ENCODE measurements at places on chromosomes 16 and 17. TPM values are rescaled to one million over a fixed set of nuclear protein-coding genes. Genes with fewer than 3 reads are reported as not detected.

The GNGT2 gene
- not detected for total RNA-seq

The MARCHF10 gene
- total RNA-seq, result not detected

The DPEP2 gene
- total RNA-seq, result 1.5 TPM

The ENGASE gene
- total RNA-seq, result 74.7 TPM

The CCL17 gene
- total RNA-seq, result not detected

The RNF227 gene
- total RNA-seq, result 2.7 TPM

The AKAP10 gene
- total RNA-seq, result 25.7 TPM

The DLX4 gene
- not detected for total RNA-seq

The PRKCB gene
- 10.0 TPM for total RNA-seq

DNA sequence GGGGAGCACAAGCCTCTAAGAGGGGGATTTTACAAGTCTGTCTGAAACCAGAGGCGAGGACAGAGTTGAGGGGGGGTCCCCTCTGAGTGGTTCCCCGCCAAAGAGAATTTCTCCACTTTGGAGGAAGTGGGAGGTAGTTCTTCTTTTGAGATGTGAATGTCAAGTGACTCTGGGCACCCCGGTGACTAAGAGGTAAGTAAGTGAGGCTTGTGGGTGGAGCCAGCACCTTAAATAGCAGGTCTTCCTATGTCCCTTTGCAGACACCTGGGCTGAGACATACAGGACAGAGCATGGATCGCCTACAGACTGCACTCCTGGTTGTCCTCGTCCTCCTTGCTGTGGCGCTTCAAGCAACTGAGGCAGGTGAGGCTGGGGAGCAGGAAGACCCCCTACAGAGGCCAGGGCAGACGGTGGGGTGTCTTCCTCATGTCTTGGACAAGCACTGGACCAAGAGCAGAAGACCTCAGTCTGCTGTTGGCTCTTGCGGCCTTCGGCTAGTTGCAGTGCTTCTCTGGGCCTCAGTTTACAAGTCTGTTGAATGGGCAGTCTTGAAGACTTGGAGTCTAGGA lies at the start of gene CCL22:
CCL22 (plus strand) TSS at position 257 of the 569 bp plus-strand sequence; CDS start at position 291, 34 bp downstream.
- no peaks in the 10 kb centered on the region for H3K4me1 ChIP-seq
- no peak within 1 kb of the TSS for H3K27ac ChIP-seq
- H3K36me3 ChIP-seq, result no peaks in the 10 kb centered on the region
- H3K4me3 ChIP-seq, result no peak within 1 kb of the TSS

DNA sequence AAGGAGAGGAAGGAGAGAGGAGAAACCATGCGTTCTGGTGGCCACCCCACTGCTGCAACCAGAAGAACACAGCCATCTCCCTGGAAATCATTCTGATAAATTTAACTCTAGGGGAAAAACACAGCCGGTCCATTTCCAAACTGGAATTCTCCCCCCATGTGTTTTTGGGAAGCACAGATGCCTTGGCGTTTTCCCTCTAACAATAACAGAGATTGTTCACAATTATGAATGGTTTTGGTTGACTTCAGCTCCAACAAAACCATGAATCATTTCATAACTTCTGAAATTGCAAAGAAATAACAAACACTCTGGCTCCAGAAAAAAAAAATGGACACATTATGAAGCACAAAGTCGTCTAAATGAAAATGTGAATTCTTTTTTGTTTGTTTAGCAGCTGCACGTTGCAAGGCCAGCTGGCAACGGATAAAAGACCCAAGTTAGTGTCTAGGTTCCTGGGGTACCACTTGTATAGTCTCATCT lies 46.2 kb downstream of the GNAO1 start:
- no peaks in the 10 kb centered on the region for H3K27me3 ChIP-seq
- DNase-seq, result no peak
- H3K36me3 ChIP-seq, result no peaks in the 10 kb centered on the region
- no peaks in the 10 kb centered on the region for H3K4me1 ChIP-seq
- no peak overlapping the region for H3K27ac ChIP-seq

- H3K27ac ChIP-seq, result no peak overlapping the region
- no peaks in the 10 kb centered on the region for H3K36me3 ChIP-seq
- H3K4me3 ChIP-seq, result no peak overlapping the region
- no peaks in the 10 kb centered on the region for H3K27me3 ChIP-seq
- no peaks in the 10 kb centered on the region for H3K4me1 ChIP-seq
- DNase-seq, result no peak
Observed at GRCh38 chr17:52895272-52895671, 736.8 kb upstream of the CA10 start.

- no peak overlapping the region for H3K4me3 ChIP-seq
- no peaks in the 10 kb centered on the region for H3K36me3 ChIP-seq
- peaks cover 5% of the 10 kb centered on the region for H3K27me3 ChIP-seq
- no peaks in the 10 kb centered on the region for H3K4me1 ChIP-seq
Observed at GRCh38 chr16:49453021-49453420, 79.4 kb downstream of the C16orf78 start.

- DNase-seq, result no peak
- no peaks in the 10 kb centered on the region for H3K4me1 ChIP-seq
- H3K36me3 ChIP-seq, result no peaks in the 10 kb centered on the region
- peaks cover 32% of the 10 kb centered on the region for H3K27me3 ChIP-seq
Observed at GRCh38 chr16:839643-840408, 39.3 kb upstream of the GNG13 start.

- peaks cover 15% of the 10 kb centered on the region for H3K36me3 ChIP-seq
- H3K4me3 ChIP-seq, result no peak overlapping the region
- H3K27ac ChIP-seq, result no peak overlapping the region
- no peaks in the 10 kb centered on the region for H3K27me3 ChIP-seq
- no peaks in the 10 kb centered on the region for H3K4me1 ChIP-seq
Observed at GRCh38 chr17:28194382-28194781, 124.6 kb upstream of the TMEM97 start.

DNA sequence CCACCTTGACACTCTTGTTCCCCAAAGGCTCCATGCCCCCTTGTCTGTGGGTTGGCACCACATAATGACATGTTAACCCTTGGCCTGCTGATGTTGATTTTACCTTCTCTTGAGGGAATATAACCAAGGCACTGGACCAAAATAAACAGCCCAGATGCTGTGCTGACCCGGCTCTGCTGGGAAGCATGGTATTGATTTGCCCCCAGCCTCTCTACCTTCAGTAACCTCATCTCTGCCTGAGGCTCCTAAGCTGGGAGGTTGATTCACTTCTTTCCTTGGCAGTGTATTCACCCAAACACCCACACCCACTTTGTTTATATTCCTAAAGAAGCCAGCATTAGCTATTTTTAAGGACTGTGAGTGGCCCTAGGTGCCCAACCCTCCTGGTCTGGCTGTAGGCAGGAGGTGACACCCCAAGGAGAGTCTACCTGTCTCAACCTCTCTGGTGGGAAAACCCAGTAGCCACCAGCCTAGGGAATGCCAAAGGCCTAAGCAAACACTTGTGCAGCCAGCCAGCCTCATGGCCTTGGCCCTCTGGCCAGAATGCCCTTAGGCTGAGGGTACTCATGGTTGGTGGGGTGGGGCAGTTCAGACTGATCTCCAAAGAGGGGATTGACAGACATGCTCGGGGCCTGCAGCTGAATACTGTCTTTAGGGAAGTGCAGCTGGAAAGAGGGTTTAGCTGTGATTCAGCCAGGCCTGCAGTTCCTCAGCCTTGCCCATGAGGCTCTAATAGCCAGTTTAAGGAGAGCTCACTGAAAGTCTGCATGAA lies 42.7 kb downstream of the GNAO1 start:
- DNase-seq, result no peak
- H3K4me1 ChIP-seq, result no peaks in the 10 kb centered on the region
- H3K4me3 ChIP-seq, result no peak overlapping the region

DNA sequence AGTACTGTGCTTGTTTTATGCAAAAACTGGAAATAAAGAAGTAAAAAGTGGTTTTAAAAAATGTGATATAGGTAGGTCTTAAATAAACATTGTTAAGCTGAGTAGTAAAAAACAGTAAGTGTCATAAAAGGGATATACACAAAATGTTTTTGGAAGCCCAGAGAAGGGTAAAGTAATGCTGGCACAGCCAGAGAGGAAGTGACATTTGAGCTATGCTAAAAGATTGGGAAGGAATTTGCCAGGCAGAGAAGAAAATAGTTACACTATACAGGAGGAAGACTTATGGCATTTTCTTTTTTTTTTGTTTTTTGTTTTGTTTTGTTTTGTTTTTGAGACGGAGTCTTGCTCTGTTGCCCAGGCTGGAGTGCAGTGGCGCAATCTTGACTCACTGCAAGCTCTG lies 40.8 kb upstream of the TAOK1 start:
- DNase-seq, result no peak
- H3K27ac ChIP-seq, result no peak overlapping the region
- H3K27me3 ChIP-seq, result no peaks in the 10 kb centered on the region
- no peak overlapping the region for H3K4me3 ChIP-seq

GRCh38 chr17:41814195-41814594 lies 1.4 kb downstream of the FKBP10 start:
- H3K4me1 ChIP-seq, result peaks cover 32% of the 10 kb centered on the region
- DNase-seq, result no peak
- H3K4me3 ChIP-seq, result no peak overlapping the region
- no peaks in the 10 kb centered on the region for H3K27me3 ChIP-seq

GRCh38 chr17:27348196-27348595 lies 54.3 kb downstream of the WSB1 start:
- H3K36me3 ChIP-seq, result no peaks in the 10 kb centered on the region
- H3K4me3 ChIP-seq, result no peak overlapping the region
- DNase-seq, result no peak
- no peak overlapping the region for H3K27ac ChIP-seq

GRCh38 chr17:9837551-9838471 lies 12.1 kb downstream of the GLP2R start:
- peak; percentile 17 for DNase-seq
- no peak overlapping the region for H3K4me3 ChIP-seq
- H3K4me1 ChIP-seq, result peaks cover 9% of the 10 kb centered on the region
- no peaks in the 10 kb centered on the region for H3K36me3 ChIP-seq
- H3K27ac ChIP-seq, result peak overlapping the region; percentile 53
- H3K27me3 ChIP-seq, result no peaks in the 10 kb centered on the region

DNA sequence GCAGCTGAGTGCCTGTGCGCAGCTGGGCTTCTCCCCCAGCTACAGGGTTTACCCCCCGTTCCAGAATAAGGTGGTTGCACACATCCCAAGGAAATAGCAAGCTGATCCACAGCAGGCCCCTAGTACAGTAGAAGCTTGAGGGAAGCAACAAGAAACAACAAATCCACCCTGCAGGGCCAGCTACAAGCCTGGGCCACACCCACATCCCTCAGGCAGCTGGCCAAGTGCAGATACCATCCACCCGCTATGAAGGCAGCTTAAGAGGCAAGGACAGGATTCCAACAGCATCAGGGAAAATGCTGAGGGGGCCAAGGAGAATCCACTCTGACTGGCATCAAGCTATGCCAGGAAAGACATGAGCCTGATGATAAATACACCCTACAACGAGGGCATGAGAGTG lies 66.9 kb upstream of the RCVRN start:
- H3K27me3 ChIP-seq, result no peaks in the 10 kb centered on the region
- no peaks in the 10 kb centered on the region for H3K4me1 ChIP-seq
- DNase-seq, result peak; percentile 66
- no peaks in the 10 kb centered on the region for H3K36me3 ChIP-seq

DNA sequence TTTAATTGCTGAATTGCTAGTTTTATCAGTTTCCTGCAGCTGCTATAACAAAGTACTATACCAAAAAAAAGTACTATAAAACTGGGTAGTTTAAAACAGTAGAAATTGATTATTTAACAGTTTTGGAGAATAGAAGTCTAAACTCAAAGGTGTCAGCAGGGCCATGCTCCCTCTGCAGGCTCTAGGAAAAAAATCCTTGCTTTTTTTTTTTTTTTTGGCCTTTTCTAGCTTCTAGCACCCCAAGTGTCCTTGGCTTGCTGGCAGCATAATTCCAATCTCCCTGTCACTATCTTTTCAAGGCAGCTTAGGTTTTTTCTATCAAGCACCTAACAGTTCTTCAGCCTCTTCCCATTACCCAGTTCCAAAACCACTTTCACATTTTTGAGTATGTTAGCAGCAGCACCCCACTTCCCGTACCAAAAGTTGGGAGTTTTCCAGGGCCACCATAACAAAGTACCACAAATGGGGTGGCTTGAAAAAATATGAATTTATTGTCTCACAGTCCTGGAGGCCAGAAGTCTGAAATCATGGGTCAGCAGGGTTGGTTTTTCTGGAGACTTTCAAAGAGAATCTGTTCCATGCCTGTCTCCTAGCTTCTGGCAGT lies 37.4 kb downstream of the BPTF start:
- DNase-seq, result no peak
- H3K36me3 ChIP-seq, result no peaks in the 10 kb centered on the region
- H3K27ac ChIP-seq, result no peak overlapping the region
- no peaks in the 10 kb centered on the region for H3K27me3 ChIP-seq

- no peak overlapping the region for H3K4me3 ChIP-seq
- no peaks in the 10 kb centered on the region for H3K27me3 ChIP-seq
- no peaks in the 10 kb centered on the region for H3K36me3 ChIP-seq
- no peak overlapping the region for H3K27ac ChIP-seq
- no peak for DNase-seq
- peaks cover 7% of the 10 kb centered on the region for H3K4me1 ChIP-seq
Observed at GRCh38 chr17:73765824-73766563, 121.7 kb upstream of the SDK2 start.

GRCh38 chr17:40675905-40676304 lies 10.9 kb upstream of the KRT222 start:
- H3K4me1 ChIP-seq, result no peaks in the 10 kb centered on the region
- H3K4me3 ChIP-seq, result no peak overlapping the region
- peaks cover 70% of the 10 kb centered on the region for H3K27me3 ChIP-seq
- no peak overlapping the region for H3K27ac ChIP-seq

DNA sequence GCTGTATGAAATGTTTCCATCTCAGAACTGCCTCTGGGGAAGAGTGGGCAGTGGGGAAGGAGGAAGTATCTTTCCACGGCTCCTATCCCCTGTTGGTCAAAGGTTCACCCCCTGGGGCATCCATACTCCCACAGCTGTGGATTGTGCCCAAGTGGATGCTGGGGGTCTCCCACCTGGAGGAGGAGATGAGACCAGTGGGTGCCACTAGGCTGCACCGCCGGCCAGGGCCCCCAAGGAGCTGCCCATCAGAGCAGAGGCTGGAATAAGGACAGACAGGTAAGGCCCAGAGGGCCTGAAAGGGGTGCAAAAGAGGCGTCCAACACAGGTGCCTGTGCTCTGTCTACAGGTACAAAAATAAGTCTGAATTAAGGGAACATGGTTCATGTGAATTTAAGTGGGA lies 87.5 kb downstream of the WSCD1 start:
- DNase-seq, result no peak
- H3K36me3 ChIP-seq, result no peaks in the 10 kb centered on the region
- H3K27ac ChIP-seq, result no peak overlapping the region
- H3K4me3 ChIP-seq, result no peak overlapping the region

- peak within 1 kb of the TSS; percentile 88 for H3K27ac ChIP-seq
- peaks cover 53% of the 10 kb centered on the region for H3K4me1 ChIP-seq
- H3K27me3 ChIP-seq, result peaks cover 45% of the 10 kb centered on the region
- H3K4me3 ChIP-seq, result peak within 1 kb of the TSS; percentile 49
- peak; percentile 60 for DNase-seq
Observed at GRCh38 chr16:4315186-4316107, at the start of gene GLIS2. Gene GLIS2 (plus strand): TSS chr16:4316067. CDS start chr16:4332281, 16,214 bp downstream.
